Stimulated activated CD4-positive, alpha-beta T cell treated with anti-CD3 and anti-CD28 coated beads, Interleukin-1b, Interleukin-23, amount 100 ng/mL, for 1 hour (primary cell): ENCODE measurements at places on chromosomes 7 and 10.

DNA sequence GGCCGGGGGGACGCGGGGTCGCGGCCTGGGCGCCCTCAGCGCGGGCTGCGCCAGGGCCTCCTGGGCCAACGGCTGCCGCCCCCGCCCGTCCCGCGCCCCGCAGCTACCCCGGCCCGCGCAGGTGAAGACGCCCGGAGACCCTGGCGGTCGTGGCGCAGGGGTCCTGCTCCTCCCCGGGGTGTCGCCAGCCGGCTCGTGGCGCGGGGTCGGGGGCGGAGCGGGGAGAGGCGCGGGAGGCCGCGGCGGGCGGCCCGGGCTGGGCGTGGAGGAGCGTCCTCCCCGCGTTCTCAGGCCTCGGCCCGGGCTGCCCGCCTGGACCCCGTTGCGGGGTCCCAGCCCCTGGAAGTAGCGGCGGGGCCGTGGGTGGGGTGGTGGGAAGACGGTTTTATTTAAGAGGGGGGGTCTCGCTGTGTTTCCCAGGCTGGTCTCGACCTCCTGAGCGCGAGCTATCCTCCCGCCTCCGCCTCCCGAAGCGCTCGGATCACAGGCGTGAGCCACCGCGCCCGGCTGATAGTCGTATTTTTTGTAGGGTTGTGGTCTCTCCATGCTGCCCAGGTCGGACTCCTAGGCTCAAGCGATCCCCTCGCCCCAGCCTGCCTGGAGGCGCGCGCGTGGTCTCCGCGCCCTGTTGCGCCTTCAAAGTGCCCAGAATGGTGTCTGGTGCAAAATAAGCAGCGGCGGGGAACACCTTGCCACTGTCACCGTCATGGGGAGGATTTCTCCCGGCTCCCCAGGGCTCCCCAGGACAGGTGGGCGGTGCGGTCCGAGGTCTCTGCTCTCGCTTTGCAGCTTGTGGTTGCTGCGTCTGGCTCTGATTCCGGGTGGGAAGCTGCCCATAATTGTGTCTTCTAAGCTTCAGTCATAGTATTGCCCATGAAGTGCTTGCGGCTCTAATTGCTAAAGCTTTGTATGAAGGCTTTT is 15.3 kb upstream of the SUN1 start:
- DNase-seq: no peak

- no peak for DNase-seq
Observed at GRCh38 chr10:125284875-125285597, 124.7 kb upstream of the CTBP2 start.

- no peak for DNase-seq
Observed at GRCh38 chr10:53978301-53978700, 822.7 kb downstream of the PCDH15 start.

- DNase-seq: no peak
Observed at GRCh38 chr7:36591636-36592035, 132.7 kb downstream of the AOAH start.

DNA sequence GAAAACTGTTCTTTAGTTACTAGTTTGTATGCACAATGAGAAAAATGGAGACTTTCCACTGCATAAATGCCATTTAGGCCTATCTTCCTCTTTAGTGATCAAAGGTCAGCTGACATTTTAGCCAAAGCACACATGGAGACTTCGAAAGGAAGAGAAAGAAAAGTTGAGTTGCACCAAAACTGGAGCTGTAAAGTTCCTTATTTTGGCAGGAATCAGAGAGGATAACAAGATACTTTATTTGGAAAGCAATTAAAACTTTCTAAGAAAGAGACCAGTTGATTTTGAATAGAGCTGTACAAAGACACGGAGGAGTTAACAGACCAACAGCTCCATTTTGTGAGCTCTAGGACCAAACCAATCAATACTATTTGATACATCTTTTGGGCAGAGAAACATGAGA is 14.2 kb downstream of the ENTPD7 start:
- no peak for DNase-seq

DNA sequence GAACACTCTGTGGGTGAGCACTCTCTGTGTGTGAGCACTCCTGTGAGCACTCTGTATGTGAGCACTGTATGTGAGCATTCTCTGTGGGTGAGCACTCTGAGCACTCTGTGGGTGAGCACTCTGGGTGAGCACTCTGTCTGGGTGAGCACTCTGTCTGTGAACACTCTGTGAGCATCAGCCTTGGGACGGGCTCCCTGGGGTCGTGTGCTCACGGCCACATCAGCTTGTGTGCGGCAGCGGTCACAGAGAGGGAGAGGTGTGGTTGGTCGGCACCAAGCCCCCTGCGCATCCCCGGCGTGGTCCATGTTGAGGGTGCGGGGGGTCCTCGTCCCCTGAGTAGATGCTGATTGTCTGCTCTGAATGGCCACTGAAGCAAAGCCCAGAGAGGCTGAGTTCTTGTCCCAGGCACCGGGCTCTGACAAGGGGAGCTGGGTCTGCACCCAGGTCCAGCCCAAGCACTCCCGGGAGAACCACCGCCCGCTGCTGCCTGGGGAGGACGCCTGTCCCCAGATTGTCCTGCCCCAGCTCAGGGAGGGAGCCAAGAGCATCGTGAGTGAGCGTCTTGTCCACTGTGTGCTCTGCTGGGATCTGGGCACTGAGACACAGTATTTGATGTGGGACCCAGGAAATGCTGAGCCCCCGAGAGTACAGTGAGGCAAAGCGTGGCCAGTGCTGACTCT is 143.7 kb downstream of the DNAJB6 start:
- no peak for DNase-seq

- DNase-seq: no peak
Observed at GRCh38 chr10:50506861-50507573, 116.7 kb downstream of the SGMS1 start.
